CD4-positive, CD25-positive, alpha-beta regulatory T cell (primary cell): ENCODE measurements at places on chromosomes 13 and 19. TPM values are rescaled to one million over a fixed set of nuclear protein-coding genes. Genes with fewer than 3 reads are reported as not detected.
A peak's percentile ranks its signal among the peaks of the same experiment; 100 is the strongest.

DNA sequence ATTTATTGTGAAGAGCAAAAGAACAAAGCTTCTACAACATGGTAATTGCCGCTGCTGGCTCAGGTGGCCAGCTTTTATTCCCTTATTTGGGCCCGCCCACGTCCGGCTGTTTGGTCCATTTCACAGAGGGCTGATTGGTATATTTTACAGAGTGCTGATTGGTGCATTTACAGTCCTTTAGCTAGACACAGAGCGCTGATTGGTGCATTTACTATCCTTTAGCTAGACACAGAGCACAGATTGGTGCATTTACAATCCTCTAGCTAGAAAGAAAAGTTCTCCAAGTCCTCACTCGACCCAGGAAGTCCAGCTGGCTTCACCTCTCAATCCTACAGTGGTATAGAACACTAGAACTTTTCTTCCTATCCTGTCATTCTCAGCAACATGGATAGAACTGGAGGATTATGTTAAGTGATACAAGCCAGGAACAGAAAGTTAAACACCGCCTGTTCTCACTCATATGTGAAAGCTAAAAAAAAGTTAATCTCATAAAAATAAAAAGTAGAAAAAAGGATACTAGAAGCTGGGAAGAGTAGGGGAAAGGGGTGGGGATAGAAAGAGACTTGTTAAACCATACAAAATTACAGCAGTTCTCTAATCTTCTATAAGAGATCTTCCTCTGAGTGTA is 33.6 kb upstream of the FARP1 start:
- DNase-seq = no peak

The EPSTI1 gene
- 76.0 TPM for polyA plus RNA-seq

- no peak for DNase-seq
Observed at GRCh38 chr13:43326100-43326499, 302.7 kb downstream of the DNAJC15 start.

The C1QTNF9B gene
- polyA plus RNA-seq = not detected

- no peak for DNase-seq
Observed at GRCh38 chr19:16585808-16586476, 13.7 kb upstream of the SLC35E1 start.

The IPO5 gene
- polyA plus RNA-seq = 38.8 TPM

The PRX gene
- 0.08 TPM for polyA plus RNA-seq

DNA sequence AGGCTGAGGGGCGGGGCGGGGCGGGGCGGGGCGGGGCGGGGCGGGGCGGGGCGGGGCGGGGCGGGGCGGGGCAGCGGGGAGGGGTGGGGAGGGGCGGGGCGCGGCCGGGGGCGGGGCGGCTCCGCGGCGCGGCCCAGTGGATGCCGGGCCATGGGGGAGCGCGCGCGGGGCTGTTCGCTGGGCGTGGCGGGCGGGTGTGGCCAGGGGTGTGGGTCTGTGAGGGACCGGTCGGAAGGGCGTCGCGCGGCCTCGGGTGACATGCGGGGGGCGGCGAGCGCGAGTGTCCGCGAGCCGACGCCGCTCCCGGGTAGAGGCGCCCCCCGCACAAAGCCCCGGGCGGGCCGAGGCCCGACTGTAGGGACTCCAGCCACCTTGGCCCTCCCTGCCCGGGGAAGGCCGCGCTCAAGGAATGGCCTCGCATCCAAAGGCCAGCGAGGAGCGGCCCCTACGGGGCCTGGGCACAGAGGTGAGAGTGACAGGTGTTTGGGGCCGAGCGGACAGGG is at the start of gene ZFP28:
Gene ZFP28, plus strand, starts transcription at position 188 of the 503 bp plus-strand sequence. Its CDS starts 71 bp downstream, at position 259.
- DNase-seq = no peak

GRCh38 chr13:111341886-111342285 is 21.4 kb downstream of the TEX29 start:
- DNase-seq = no peak

The MEDAG gene
- not detected for polyA plus RNA-seq

GRCh38 chr13:75505327-75505726 is 23.4 kb upstream of the TBC1D4 start:
- no peak for DNase-seq

The PRR22 gene
- not detected for polyA plus RNA-seq

- DNase-seq = no peak
Observed at GRCh38 chr19:3830621-3831589, 37.9 kb downstream of the ZFR2 start.

The PRTN3 gene
- polyA plus RNA-seq = not detected

The COLGALT1 gene
- 17.2 TPM for polyA plus RNA-seq

The SYT5 gene
- 0.06 TPM for polyA plus RNA-seq

The ZNF530 gene
- 7.4 TPM for polyA plus RNA-seq

The GARIN5A gene
- not detected for polyA plus RNA-seq

DNA sequence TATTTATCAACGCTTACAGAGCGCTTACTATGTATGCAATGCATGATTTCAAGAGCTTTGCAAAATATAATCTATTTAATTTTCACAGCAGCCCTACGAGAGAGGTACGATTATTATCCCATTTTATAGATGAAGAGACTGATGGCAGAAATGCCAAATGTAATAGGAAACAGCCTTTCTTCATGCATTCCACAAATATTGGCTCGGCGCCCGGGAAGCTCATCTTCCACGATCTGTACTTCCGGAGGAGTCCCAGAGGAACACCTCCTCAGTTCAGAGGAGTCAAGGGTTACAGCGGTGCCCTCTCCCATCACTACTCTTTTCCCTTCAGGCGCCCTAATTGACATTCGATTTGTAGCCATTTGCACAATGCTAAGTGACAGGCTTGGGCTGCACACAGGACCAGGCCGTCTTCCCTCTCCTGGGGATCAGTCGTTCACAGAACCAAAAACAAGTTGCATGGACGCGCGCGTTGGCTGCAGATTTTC is 1.1 kb upstream of the ARHGAP35 start:
- DNase-seq = no peak

The CFAP97D2 gene
- polyA plus RNA-seq = 0.86 TPM

The DBP gene
- polyA plus RNA-seq = 85.3 TPM

The PCDH9 gene
- 0.08 TPM for polyA plus RNA-seq

The WTIP gene
- polyA plus RNA-seq = not detected

GRCh38 chr13:95245071-95245470 is 56.2 kb downstream of the ABCC4 start:
- no peak for DNase-seq

DNA sequence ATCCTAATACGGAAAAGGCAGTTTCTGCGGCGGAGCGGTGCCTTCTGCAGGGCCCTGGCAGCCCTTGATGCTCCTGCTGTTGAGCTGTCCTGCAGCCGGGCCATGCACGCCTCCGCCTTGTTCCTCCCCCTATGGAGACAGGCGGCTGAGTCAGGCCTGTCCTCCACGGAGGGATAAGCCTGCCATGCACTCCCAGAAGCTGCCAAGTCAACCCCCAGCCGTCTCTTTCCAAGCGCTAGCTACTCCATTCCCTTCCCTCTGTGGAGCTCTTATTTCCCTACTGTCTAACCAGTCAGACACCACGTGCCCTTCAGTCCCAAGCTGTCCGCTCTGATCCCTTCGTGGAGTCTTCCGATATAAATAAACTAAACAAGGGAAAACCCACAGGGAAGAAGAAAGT is 197.0 kb downstream of the COL4A1 start:
- DNase-seq = no peak

GRCh38 chr19:6718741-6719539 is 1.5 kb downstream of the C3 start:
- peak; percentile 30 for DNase-seq
